Bronchial epithelial cell (primary cell): ENCODE measurements at places on chromosomes 7 and 10. TPM values are rescaled to one million over a fixed set of nuclear protein-coding genes. Genes with fewer than 3 reads are reported as not detected.

The INMT gene
- 0.13 and 0.26 TPM in 2 replicates for total RNA-seq

The ELMO1 gene
- total RNA-seq = under 0.01 TPM in 1 of 2 replicates, not detected in the other

The SPDYE16 gene
- not detected in 2 replicates for total RNA-seq

DNA sequence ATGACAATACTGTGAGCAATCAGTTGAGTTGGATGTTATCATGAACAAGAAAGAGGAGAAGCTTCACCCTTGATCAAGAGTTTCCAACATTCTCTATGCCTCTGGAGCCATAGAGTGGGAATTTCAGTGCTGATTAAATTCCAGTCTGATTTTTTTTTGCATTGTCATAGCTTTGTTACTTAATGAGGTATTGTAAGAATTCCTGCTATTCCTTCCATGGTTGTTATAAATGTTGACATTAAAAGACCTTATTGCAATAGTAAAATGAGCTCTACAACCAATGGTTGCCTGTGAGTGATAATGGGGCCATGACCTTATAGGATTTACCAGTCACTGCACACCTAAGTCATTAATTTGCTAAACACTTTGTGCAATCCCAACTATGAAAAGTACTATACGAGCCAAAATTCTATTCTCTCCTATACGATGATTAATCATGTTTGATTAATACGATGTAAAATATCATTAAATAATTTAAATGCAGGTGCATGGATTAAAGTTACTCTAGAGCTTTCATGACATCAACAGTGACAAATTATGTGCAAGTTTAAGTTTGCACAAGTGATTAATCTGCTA, 353.2 kb upstream of the KLF6 start:
- no peak for DNase-seq

The THSD7A gene
- total RNA-seq = 0.26 TPM in 2 replicates

DNA sequence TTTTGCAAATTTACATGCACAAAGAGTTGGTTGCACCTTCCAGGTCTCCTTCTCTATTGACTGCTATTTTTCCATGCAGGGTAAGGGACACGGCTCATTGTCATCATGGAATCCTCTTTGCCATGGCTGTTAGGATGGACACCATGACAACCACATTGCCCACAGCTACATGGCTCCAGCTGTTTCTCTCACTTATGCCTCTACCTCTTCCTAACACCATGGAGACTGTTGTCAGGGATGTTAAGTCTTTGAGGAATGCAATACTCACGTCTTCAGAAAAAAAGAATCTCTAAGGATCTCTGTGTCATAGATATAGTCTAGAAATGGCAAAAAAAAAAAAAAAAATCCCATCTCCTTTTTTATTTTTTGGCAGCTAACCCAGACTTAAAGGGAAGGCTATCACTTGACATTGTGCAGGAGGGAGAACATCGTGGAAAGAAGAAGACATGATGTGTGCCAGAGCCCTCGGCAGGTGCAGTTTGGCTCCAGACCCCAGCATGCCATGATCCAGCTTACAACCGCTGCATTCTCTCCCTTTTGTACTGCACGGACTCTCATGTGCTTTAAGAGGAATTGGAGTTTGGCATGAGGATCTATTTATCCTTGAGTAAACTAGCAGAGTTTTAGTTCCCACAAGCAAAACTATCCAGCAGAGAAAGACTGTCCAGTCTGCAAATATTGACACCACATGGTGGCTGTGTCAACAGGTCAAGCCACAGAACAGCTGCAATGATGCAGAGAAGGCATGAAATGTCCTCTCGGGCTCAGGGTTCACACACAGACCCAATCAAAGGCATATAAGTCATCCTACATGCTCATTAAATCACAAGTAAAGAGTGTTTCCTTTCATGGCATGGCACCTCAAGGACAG, 70.8 kb downstream of the FRMD4A start:
- DNase-seq = no peak

GRCh38 chr7:106070567-106071254, 41.4 kb downstream of the SYPL1 start:
- peak; percentile 65 for DNase-seq

The MUC12 gene
- under 0.01 TPM in 2 replicates for total RNA-seq

- no peak for DNase-seq
Measured at GRCh38 chr7:1494447-1494846, 9.7 kb downstream of the INTS1 start.

GRCh38 chr10:15758618-15759017, 38.9 kb upstream of the ITGA8 start:
- no peak for DNase-seq

- DNase-seq = no peak
Measured at GRCh38 chr10:128046953-128047290, 79.3 kb downstream of the MKI67 start.

The TEX36 gene
- not detected in 2 replicates for total RNA-seq

GRCh38 chr10:48542471-48543181, 62.2 kb downstream of the ARHGAP22 start:
- no peak for DNase-seq

DNA sequence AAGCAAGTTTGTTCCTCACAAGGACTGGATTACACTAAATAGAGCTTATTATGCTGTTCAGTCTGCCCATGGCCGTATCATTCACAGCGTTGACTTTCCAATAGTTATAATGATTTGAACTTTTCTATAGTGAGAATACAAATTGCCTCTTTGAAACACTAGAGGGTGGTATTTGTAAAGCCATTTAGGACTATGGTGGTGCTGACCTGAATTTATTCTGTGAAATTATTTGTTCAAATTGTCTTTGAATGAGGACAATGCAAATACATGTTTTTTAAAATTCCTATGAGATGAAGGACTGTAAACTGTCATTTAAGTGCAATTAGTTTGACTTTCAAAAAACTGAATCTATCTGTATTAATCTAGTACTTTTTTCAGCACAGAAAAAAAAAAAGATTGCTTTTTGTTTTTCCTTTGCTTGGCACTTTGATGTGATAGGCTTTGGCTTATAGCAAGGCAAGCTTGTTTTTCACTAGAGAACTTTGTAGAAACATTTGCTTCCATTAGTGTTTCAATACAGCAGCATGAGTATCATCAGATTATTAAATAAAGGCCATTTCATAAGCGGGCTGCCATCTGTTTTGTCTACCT, 122.7 kb upstream of the TMEM229A start:
- peak; percentile 38 for DNase-seq
